ENCODE measurements at places on chromosomes 1 and 21.

DNA sequence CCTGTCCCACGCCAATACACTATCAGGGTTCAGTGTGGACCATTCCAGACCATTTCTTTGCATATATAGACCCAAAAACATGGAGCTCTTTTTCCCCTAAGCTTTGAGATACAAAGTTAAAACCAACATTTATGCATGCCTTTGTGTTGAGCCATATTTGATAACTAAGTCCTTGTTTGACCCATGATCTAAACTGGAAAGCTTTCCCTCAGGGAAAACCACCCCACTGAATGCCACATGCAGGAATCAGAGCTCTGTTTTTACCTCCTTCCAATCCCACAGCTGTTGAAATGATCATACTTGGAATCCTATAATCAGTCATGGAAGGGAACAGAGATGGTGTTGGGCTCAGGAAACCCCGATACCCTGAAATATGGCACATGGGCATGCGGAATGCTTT is 14.8 kb upstream of the SLC45A1 start:
- DNase-seq = no peak

DNA sequence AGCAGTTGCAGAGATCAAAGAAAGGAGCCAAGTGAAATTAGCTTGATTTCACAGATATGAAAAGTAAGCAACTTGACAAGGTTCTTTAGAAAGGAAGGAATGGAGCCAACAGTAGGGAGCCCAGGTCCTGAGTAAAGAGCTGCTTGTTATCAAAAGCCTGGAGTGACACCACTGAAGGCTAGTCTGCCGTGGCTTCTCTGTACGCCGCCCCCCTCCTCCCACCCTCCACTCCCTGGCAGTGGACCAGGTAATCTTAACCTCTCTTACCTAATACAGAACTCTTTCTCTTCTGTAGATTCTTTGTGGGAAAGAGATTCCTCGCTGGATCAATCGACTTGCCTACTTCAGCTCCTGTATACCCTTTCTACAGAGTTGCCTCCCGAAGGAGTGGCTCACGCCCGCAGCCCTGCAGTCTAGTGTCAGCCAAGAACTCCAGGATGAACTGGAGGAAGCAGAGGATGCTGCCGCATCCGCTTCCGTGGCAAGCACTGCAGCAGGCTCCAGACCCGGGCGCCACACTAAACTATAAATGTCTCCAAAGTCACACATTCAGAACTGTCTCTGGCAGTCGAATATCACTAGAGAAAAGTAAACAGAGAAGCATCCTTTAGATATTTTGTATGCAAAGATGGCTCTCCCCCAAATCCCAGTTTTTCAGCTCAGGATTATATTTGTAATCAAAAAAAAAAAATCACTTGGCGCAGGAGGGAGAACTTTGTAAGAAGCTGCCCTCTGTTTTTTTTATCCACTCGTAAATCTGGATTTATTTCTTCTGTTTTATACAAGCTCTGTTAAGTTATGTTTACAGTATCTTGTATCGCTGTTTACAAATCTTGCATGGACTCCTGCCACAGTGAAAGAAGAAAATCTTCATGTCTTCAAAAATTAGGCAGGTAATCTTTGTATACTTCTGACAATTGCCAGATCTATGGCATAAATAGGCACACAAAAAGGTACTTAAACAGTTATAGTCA is 52.6 kb downstream of the DESI2 start:
- no peak for DNase-seq

DNA sequence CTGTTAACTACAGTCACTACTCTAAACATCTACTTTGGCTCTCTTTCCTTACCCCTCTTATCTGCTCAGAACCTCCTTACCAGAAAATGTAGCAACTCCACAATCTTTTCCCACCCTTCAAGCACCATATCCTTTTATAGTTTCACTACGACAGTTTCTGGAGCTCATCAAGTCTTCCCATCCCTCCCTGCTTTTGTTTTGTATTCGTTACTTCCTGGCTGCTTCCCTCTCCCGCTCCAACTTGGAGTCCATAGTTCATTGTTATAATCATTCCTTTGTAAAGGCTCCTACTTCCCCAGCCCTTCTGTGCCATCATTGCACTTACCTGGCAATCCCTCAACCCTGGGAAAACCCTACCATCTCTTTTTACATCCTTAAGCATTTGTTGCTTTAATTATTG is 18.0 kb downstream of the MPZL1 start:
- no peak for DNase-seq

GRCh38 chr21:35940074-35940927 is 120.0 kb downstream of the SETD4 start:
- peak; percentile 51 for DNase-seq

DNA sequence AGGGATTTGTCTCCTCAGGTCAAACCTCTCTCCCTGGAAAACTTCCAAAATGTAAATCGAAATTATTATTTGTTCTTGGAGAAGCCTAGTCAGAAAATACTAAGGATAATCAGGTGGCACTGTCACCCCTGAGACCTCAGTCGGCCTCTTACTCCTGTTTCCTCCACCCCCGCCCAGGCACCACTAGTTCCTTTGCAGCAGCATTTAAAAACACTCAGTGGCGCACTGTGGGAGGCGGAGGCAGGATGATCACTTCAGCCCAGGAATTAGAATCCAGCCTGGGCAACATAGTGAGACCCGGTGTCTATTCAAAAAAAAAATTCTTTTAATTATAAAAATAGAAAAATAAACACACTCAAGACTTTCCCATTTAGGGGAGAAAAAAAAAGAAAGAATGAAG is 18.0 kb upstream of the IFNAR2 start:
- no peak for DNase-seq

DNA sequence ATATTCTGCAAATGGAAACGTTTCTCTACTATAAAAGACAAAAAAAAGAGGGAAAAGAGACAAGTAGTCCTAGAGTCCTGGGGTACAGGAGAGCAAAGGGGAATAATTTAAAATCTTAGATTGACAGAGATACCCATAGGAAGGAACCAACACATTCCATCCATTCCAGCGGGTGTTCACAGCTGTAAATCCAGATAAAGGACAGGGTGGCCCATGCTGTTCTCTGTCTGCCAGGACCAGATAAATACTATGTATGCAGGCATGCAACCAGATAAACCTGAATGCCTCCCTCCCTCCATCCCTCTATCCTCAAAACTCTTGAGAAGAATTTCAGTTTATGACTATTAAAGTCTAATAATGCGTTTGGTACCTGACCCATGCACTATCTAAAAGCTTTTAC is 131.8 kb downstream of the PTPN14 start:
- DNase-seq = no peak

DNA sequence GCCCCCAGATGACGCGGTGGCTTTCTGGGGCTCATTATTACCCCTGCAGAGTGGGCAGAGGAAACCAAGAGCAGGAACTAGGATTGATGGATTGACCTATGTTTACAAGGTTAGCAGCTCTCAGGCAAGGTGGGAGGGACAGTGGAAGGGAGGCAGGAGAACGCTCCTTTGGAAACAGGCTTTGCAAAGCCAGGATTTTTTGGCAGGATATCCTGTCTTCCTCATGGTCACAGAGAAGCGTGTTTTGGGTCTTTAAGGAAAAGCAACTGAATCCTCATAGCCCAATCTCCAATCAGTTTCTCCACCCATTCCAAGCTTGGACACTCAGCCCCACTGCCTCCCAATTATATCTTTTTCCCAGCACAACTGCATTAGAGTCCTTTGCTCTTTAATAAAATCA is 105.6 kb upstream of the SOD1 start:
- no peak for DNase-seq

GRCh38 chr1:155174324-155175280 is 953 bp downstream of the TRIM46 start:
- DNase-seq = no peak

- DNase-seq = no peak
These were observed 94.6 kb upstream of the ARHGEF16 start for GRCh38 chr1:3359756-3360440.

GRCh38 chr1:199089393-199090122 is 450.7 kb downstream of the PTPRC start:
- no peak for DNase-seq
